Breast epithelium (tissue), 4 donors: ENCODE measurements at places on chromosomes 1 and 21. TPM values are rescaled to one million over a fixed set of nuclear protein-coding genes. Genes with fewer than 3 reads are reported as not detected.

GRCh38 chr1:6870086-6870485 lies 84.8 kb downstream of the CAMTA1 start:
- H3K27me3 ChIP-seq = no peaks in the 10 kb centered on the region
- no peak overlapping the region for H3K4me3 ChIP-seq
- peaks cover 6% of the 10 kb centered on the region for H3K4me1 ChIP-seq
- peak overlapping the region; percentile 31 for H3K27ac ChIP-seq
- H3K36me3 ChIP-seq = no peaks in the 10 kb centered on the region
- no peak for DNase-seq

TRIM58 gene
- 0.32 TPM for total RNA-seq

S100A14 gene
- 70.1 TPM for total RNA-seq

ABCG1 gene
- 26.2 TPM for total RNA-seq
